LHCN-M2 (cell line): ENCODE measurements at places on chromosomes 12 and 14. TPM values are rescaled to one million over a fixed set of nuclear protein-coding genes. Genes with fewer than 3 reads are reported as not detected.
A peak's percentile ranks its signal among the peaks of the same experiment; 100 is the strongest.

Gene KLHDC1
- 1.9 and 2.1 TPM in 2 replicates for total RNA-seq

Gene MIP
- not detected in 2 replicates for total RNA-seq

Gene TAMALIN
- total RNA-seq = 1.8 and 4.5 TPM in 2 replicates

Gene GRIP1
- total RNA-seq = under 0.01 TPM in 1 of 2 replicates, not detected in the other

Gene SOAT2
- not detected in 2 replicates for total RNA-seq

Gene PLEKHG7
- total RNA-seq = not detected in 2 replicates

Gene SLC5A8
- not detected in 2 replicates for total RNA-seq

DNA sequence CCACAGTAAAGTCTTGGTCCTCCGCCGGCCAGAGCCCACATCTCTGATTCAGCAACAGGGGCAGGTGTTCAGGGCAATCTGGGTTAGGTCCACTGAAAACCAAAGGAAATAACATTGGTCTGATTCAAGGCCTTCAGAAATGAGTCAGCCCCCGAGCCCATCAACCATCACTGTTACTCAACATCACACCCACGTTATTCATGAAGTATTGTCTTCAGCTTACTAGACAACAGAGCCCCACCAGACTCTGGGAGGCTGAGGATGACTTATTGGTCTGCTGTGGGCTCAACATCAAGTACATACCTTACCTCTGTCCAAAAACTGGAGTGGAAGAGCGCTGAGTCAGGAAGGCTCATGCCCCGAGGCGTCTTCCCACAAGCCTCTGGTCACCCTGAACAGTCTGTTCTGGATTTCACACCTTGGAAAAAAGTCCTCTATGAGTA, 97.5 kb downstream of the ZFP36L1 start:
- DNase-seq = peak; percentile 100

DNA sequence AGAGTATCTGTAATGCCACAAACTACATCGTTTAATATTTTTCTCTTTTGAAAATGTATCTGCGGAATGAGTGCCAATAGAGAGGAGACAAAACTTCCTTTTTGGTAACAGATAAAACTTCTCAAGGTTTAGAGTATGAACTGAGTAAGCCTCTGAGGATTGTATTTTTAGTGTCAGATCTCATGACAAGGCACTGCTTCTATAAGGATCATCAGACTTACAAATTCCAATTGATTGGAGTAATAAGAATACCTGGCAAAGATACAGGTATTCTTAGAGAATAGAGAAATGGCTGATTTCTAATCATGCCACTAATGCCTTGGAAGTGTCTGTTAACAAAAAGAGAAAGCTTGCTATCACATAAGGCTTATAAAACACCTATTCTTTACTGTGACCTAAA, 45.3 kb downstream of the SLC35F4 start:
- no peak for DNase-seq

GRCh38 chr12:58166643-58167042, 225.3 kb downstream of the ATP23 start:
- DNase-seq = no peak

GRCh38 chr12:4134448-4135263, 138.9 kb upstream of the CCND2 start:
- DNase-seq = peak; percentile 35

- DNase-seq = no peak
Observed at GRCh38 chr14:22070119-22070982, 396.7 kb upstream of the OR4E1 start.

DNA sequence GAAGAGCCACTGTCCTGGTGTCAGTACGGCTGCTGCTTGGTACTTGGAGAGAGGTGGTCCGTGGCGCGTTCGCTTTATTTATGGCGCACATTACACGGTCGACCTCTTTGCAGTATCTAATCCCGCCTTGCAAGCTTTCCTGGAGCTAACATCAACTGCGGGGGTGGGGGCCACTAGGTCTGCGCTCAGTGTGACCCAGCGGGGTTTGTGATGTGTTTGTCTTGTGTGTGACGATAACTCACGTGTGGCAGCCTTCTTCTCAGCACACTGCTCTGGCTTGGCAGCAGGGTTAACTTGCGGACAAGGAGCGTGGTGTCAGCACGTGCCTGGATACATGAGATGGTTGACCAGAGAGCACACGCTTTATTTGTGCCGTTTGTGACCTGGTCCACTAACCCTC, 122.2 kb upstream of the RTL1 start:
- DNase-seq = no peak

GRCh38 chr12:10285919-10286318, 21.8 kb upstream of the KLRD1 start:
- DNase-seq = peak; percentile 6

GRCh38 chr14:56137849-56138248, 19.6 kb downstream of the PELI2 start:
- DNase-seq = no peak

GRCh38 chr14:36942522-36943245, 229.7 kb downstream of the SLC25A21 start:
- peak; percentile 36 for DNase-seq

DNA sequence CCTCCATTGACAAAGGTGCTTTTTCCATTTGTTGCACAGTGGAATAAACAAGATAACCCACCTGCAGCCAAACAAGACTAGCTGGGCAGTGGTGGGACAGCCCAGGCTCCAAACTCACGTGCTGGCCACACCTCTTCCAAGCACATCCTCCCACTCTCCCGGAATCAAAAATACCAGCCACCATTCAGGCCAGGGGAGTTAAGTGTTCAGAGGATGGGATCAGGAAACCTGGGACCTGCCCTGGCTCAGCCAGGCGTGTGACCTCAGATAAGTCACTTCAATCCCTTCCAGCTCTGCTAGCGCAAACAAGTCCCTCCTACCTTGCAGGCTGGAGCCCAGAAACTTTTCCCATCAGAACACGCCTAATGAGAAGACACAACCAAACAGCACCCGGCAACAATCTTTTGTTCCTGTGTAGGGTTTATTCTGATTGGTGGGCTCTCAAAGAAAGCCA, 43.3 kb downstream of the ACTN1 start:
- no peak for DNase-seq

GRCh38 chr12:117363953-117364486, 2.6 kb upstream of the NOS1 start:
- DNase-seq = peak; percentile 3

GRCh38 chr14:45242706-45243105, 10.3 kb downstream of the MIS18BP1 start:
- DNase-seq = no peak

GRCh38 chr12:39157696-39158342, 252.4 kb upstream of the CPNE8 start:
- no peak for DNase-seq
